ENCODE measurements at places on chromosomes 12 and 14.

DNA sequence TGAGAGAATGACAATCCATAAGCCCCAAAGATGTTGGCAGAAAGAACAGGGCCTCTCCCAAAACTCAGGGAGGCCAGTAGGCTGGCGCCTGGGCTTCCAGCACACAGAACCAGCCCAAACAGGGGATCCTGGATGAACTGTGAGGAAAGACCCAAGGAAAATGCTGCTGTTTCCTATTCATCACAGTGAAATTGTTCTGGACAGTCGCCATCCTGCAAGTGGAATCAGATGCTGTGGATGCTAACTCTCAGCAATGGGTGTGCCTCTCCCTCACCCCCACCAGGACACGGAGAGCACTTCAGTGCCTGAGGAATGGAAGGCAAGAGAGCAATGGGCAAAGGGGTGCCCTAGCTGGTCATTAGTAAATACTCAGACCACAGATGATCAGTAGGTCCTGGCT, 80.8 kb downstream of the ANO2 start:
- DNase-seq = no peak

DNA sequence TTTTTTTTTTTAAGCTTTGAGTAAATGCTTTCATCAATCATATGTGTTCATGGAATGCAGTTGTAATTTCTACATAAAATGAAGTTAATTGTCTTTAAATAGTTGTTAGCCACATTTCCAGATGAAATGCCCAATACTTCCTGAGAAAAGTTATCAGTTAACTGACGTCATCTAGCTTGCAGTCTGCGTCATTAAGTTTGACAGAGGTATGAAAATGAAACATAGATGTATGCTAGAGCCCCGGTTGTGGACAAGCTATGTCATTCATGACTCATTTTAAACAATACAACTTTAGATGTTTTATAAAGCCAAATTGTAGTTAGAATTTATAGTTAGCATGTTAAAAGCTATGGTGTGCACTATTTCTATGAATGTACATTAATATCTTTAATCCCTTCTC, 90.7 kb downstream of the PLEKHA5 start:
- DNase-seq = no peak

GRCh38 chr12:45377815-45378214, 161.9 kb downstream of the ANO6 start:
- DNase-seq = no peak

DNA sequence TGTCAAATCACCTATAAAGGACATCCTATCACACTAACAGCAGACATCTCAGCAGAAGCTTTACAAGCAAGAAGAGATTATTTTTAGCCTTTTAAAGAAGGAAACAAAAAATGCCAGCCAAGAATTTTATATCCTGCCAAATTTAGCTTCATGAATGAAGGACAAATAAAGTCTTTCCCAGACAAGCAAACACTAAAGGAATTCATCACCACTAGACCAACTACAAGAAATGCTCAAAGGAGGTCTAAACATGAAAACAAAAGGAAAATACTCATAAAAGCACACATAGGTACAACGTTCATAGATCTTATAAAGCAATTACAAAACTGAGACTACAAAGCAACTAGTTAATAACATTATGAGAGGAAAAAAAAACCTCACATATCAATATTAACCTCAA, 20.7 kb upstream of the STAB2 start:
- no peak for DNase-seq

GRCh38 chr14:89621791-89622638, 205.0 kb upstream of the FOXN3 start:
- no peak for DNase-seq

- DNase-seq = no peak
These were observed 68.9 kb upstream of the YARS2 start for GRCh38 chr12:32824596-32824995.

GRCh38 chr14:85934123-85934885, 404.4 kb downstream of the FLRT2 start:
- DNase-seq = peak; percentile 82

- no peak for DNase-seq
These were observed 3.0 kb upstream of the SNW1 start for GRCh38 chr14:77763978-77764377.

- DNase-seq = no peak
These were observed 2.0 kb downstream of the ARL6IP4 start for GRCh38 chr12:122982477-122982815.

GRCh38 chr12:51726931-51727330, 121.6 kb downstream of the FIGNL2 start:
- DNase-seq = no peak

GRCh38 chr14:38070061-38070588, 137.6 kb upstream of the SSTR1 start:
- DNase-seq = no peak

GRCh38 chr12:64219145-64219544, 3.0 kb downstream of the KICS2 start:
- no peak for DNase-seq

GRCh38 chr12:107992870-107993451, 136.1 kb upstream of the WSCD2 start:
- no peak for DNase-seq

- DNase-seq = no peak
These were observed 13.9 kb upstream of the PUS1 start for GRCh38 chr12:131915000-131915689.

DNA sequence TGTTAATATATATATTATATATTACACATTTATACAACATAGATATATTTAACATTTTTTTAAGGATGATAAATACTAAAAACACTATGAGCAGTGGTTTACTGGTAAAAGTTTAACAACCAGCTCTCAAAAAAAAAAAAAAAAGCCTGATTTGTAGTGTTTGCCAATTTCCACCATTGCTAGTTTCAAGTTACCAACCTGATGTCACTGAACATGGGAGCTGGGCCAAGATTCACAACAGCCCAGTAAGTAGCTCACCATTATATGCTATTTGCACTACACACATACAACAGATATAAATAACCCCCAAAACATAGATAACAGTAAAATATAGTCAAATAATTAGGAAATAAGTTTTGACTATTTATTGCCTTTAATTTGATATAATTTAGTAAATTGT, 28.9 kb upstream of the TMX1 start:
- no peak for DNase-seq

GRCh38 chr12:108143144-108143543, 14.1 kb downstream of the WSCD2 start:
- DNase-seq = no peak

Data from activated effector memory CD4-positive, alpha-beta T cell treated with anti-CD3 and anti-CD28 coated beads, Interleukin-2, amount 50 U/mL, for 16 hours (primary cell).